ENCODE measurements at places on chromosomes 16 and 17.

- no peak for DNase-seq
Observed at GRCh38 chr17:14604591-14605266, 303.8 kb downstream of the HS3ST3B1 start.

- DNase-seq: no peak
Observed at GRCh38 chr16:74221828-74222227, 74.8 kb upstream of the PSMD7 start.

DNA sequence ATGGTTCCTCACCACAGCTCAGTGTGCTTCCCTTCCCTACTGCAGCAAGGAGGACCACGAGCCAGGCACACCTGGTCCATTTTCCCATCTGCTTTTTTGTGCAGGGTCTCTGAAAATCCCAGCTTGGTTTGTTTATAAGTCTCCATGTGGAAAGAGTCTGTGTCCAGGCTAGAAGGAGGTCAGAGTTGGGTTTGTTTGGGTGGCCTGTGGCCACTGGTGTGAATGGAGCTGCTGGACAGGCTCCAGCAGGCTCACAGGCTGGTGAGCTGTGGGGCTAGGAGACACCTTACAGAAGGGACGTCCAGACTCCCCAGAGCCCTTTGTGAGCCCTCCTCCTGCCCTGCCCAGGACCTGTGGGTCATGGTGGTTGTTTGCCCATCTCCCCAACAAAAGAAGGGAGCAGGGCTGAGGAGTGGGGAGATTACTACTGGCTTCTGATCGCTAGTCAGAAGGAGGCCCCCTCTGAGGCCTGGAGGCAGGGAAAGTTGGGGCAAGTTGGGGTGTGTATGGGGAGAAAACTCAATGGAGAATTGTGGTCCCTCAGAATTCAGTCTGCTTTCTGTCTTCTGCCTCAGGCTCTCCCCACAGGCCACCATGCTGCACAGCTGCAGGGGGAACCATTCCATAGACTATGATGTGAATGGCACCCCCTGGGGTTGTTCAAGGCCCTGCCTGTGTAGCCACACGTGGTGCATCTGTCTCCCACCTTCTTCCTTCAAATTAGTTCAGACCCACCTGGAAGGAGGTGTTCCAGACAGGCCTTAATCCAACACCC lies 4.1 kb downstream of the RARA start:
- no peak for DNase-seq

DNA sequence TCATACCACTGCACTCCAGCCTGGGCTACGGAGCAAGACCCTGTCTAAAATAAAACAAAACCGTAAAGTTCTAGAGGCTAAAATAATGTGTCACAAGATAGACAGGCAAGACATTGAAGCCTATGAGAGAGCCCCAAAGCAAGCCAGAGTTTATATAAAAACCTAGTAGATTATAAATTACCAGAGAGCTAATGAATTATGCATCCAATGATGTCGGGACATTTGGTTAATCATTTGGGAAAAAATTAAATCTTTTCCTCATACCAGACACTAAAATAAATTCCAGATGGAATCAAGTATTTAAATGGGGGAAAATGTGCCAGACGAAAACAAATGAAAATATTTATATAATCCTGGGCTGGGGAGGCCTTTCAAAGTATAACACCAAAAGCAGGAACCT lies 24.2 kb downstream of the CCDC40 start:
- DNase-seq: no peak

- DNase-seq: no peak
Observed at GRCh38 chr17:16282522-16282921, 65.5 kb downstream of the PIGL start.

GRCh38 chr17:39099663-39100286 lies 51.7 kb downstream of the PLXDC1 start:
- no peak for DNase-seq

DNA sequence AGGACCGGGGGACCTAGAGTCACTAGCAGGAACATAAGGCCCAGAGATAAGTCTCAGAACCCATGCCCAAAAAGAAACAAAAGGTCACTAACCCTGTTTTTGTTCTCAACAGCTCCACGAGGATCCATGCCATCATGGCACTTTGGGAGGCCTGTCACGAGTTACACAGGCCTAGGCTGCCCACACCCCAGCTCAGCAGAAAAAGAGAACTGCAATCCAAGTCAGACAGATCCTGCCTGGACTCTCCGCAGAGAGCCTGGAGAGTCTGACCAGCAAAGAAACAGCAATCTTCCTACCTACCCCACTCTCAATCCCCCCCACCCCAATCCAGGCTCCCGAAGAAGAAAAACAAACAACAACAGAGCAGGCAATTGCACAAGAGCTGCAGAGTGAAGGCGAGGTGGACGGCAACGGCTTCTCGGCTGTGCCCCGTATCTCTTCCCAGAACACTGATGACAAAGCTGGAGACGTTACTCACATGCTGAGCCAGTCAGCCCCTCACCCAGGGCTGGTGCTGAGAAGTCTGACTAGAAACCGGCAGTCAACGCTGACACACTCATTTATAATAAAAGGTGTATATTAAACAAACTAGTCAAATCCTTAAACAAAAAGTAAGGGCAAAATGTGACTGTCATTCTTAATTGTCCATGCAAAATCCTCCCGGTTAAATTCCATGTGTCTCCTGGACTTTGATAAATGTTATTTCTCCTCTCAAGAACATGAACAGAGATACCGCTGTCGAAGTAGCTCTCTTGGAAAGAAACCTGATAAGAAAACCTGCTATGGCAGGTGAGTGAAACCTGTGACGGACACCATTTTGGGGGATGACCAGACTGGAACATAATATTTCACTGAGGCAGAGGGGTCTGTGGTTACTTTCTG lies 89.3 kb downstream of the SMG6 start:
- no peak for DNase-seq

GRCh38 chr17:67136191-67137025 lies 92.1 kb downstream of the CACNG1 start:
- no peak for DNase-seq

All from activated CD4-positive, alpha-beta T cell treated with anti-CD3 and anti-CD28 coated beads, Interleukin-2, Interleukin-6, amounts not matched to agents 100 ng/mL and 50 ng/mL, durations not matched to agents 16 hours and 8 hours (primary cell).